ENCODE measurements at places on chromosomes 7 and 10. TPM values are rescaled to one million over a fixed set of nuclear protein-coding genes. Genes with fewer than 3 reads are reported as not detected.

DNA sequence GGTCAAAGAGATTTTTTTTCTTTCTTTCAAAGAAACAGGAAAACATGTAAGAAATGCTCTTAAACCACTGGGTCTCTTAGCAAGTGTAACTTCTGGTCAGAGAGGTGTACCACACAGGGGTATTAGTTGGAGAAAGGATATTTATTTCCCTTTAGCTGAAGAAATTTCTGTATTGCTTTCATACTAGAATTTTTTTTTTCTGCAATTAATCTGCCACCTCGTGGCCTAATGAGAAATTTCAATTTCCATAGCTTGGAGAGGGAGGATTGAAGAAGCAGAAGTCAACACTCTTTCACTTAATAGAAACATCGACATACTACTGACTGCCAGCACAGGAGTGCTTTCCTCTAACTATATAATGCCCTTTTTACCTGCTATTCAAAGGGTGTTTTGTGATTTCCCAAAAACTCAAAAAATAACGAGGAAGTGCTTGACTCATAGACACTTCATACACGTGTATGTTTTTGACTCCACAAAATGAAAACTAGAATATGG, 177.6 kb upstream of the NAMPT start:
- peak; percentile 59 for DNase-seq

GRCh38 chr10:91702620-91703019, 69.7 kb upstream of the PPP1R3C start:
- no peak for DNase-seq

GRCh38 chr7:131106681-131107336, 220.9 kb upstream of the MKLN1 start:
- no peak for DNase-seq

- no peak for DNase-seq
These were observed 125.8 kb upstream of the UNC5B start for GRCh38 chr10:71086439-71087080.

DNA sequence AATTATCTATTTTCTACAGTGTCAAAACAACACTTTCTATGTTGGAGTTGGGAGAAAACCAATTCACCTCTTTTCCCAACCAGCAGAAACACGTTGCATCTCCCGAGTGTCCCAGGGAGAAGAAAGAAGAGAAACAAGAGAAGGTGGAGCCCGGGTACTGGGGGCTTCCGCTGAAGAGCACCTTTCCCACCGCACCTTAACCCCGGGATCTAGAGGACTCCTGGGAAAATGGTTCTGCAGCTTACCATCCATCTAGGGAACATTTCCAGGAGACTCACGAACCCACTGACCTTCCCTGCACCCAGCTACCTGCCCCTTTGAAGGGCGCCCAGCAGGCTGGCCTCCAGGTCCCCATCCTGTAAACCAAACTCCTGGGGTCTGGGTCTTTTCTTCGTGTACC, 346.8 kb downstream of the TCERG1L start:
- DNase-seq: no peak

- peak; percentile 74 for DNase-seq
These were observed 186.7 kb upstream of the PLXDC2 start for GRCh38 chr10:19629567-19629966.

DNA sequence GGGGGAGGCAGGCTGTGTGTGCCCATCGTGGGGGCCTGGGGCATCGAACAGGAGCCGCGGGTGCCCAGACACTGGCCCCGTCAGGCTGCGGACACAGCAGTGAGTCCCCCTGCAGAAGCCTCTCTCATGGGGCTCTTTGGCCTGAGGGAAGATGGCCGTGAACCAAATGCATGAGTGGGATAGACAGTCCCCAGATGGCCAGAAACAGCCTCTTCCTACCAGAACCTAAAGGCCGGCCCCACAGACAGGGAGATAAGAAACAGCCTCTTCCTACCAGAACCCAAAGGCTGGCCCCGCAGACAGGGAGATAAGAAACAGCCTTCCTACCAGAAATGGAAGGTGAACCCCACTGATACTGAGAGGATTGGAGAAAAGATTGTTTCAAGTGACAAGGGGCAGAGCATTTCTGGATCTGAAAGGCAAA, 16.6 kb downstream of the IDI2 start:
- no peak for DNase-seq

- DNase-seq: no peak
These were observed 20.3 kb downstream of the YWHAG start for GRCh38 chr7:76338298-76339084.

GRCh38 chr10:58543141-58543540, 30.5 kb downstream of the BICC1 start:
- no peak for DNase-seq

- DNase-seq: no peak
These were observed 897.8 kb downstream of the SORCS3 start for GRCh38 chr10:105538874-105539273.

DNA sequence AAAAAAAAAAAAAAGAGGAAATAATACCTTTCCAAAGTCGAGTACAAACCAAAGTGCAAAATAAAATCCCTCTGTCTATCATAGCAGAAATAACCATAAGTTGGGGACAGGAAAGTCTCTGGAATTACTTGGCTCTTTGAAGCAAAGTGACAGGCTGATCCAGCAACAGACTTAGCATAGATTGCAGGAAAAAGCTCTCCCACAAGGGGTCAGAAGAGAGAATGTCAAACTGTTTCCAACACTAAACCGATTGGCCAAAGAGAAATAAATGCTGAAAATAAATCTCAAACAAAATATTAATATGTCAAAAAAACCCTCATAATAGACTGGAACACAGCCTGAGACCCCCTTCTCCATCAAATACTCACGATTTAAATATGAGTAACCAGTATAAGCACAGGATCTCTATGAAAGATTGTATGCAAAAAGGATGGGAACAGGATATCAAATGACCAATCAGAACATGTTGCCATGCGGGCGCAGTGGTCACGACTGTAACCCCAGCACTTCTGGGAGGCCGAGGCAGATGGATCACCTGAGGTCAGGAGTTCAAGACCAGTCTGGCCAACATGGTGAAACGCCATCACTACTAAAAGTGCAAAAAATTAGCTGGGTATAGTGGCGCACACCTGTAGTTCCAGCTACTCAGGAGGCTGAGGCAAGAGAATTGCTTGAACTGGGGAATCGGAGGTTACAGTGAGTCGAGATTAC, 1000.7 kb upstream of the LRRN3 start:
- no peak for DNase-seq

DNA sequence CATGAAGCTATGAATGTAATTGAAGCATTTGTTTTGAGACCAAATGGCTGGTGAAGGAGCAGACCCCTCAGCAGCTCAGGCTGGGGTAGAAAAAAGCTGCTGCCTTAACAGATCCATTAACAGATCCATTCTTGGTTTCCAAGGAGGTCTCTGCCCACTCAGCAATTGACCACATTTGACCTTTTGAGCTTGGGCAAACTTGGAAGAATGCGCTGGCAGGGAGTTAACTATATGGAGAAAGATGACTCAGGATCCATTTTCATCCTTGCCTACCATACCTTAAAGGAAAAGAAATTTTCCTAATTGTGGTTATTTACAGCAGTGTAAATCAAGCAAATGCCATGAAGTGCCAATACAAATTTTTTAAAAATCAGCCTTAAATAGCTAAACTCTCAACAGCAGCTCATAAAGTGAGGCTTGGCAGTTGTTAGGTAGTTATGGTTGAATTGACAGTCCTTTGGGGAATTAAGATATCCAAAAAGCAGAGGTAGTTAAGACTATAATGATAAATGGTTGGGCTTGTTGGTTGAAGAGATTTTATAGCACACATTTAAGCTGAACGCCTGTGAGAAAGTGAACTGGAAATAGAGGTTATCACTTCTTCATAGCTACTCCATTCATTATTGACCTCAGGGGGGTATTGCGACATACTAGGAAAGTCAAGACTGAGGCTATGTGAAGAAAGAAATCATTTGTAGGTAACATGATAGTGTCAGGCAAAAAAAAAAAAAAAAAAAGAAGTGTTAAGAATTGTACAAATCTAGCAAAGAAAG, 83.9 kb downstream of the MKX start:
- DNase-seq: no peak

- DNase-seq: no peak
These were observed 420.8 kb downstream of the HGF start for GRCh38 chr7:81349044-81349443.

DNA sequence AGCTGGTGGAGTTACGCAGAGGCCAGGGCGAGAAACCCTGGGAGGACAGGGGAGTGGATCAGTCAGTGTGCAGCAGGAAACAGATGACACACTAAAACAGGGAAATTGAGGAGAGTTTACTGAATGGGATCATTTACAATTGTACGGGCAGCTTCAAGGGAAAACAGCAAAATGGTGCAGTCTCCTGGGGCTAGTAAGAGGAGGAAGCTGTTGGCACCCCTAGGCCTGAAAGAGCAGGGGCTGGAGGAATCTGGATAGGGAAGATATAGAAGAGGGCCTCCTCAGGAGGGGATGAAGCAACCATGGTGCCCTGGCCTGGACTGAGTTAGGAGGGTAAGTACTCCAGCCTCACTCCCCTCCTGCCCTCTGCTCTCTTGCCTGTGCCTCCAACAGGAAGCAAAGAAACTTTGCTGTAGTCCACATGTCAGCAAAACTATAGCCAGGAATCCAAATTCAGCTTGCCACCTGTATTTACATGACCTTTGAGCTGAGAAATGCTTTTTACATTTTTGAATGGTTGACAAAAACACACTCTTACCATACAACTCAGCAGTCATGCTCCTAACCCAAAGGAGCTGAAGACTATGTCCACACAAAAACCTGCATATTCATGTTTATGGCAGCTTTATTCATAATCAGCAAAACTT, 52.3 kb upstream of the OPN4 start:
- DNase-seq: no peak

GRCh38 chr10:22723783-22724182, 9.4 kb upstream of the PIP4K2A start:
- DNase-seq: no peak

DNA sequence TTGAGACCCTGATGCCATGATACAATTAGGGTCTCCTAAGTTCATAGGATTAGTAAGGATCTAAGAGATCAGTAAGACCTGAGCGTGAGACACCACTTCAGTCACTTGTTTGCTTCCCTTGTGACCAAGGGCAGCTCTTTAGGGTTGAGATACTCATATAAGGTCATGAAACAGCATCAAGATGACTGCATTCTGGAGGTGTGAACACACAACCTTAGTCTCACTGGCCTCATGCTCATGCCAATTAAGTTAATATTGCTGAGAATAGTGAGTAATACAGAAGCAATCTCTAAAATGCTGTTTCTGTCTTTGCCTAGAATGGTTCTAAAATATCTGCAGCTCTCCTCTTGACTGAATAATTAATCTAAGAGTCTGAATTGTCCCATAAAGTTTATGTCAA, 39.6 kb upstream of the KLHL7 start:
- no peak for DNase-seq

DNA sequence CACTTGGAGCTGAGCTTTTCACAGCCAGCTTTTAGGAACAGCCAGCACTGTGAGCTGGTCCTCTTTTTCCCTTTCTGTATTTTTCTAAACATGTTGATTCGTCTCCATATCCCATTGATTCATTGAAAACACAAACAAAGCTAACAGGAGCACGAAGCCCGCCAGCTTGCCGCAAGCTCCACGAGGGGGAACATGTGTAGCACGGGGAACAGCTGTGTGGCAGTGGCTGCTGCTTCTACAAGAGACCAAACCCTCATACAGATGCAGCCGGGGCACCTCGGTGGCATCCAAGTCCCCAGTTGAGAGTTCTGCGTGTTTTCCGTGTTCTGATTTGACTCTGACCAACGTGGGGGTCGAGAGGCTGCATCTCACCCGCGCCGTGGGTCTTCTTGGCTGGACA, 80.8 kb upstream of the SH2B2 start:
- DNase-seq: peak; percentile 64

DNA sequence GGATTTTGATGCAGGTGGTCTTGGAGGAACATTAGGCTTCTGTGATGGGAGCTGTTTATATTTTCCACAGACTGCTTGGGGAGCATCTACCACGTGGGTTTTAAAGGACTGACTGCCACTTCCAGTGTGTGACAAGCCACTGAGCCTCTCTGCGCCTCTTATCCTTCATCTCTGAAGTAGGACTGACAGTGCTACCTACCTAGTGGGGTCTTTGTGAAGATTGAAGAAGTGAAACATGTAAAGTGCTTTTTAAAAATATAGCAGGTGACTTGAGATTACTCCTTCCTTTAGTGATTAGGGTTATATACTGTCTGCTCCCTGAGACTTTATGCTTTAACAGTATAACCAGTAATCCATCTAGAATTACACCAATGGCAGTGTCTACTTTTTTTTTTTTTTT, 29.9 kb downstream of the NKX2-3 start:
- no peak for DNase-seq

GRCh38 chr10:71251319-71251718, 38.9 kb downstream of the UNC5B start:
- no peak for DNase-seq

DNA sequence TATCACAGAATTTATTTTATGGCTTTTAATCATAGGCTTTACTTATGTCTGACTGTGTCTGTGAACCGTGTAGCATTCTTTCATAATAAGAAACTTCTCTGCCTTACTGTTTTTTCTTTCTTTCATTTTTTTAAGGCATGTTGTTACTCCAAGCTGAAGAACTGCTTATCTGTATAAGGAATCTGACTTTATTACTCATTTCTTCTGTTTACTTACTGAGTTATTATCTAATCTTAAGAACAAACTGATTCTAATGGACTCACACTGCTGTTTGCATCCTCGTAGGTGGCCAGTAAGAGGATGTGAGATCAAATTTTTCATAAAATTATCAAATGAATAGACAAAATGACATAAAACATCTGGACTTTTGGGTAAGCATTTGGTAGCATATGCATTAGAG, 54.7 kb upstream of the DNAJC1 start:
- no peak for DNase-seq

DNA sequence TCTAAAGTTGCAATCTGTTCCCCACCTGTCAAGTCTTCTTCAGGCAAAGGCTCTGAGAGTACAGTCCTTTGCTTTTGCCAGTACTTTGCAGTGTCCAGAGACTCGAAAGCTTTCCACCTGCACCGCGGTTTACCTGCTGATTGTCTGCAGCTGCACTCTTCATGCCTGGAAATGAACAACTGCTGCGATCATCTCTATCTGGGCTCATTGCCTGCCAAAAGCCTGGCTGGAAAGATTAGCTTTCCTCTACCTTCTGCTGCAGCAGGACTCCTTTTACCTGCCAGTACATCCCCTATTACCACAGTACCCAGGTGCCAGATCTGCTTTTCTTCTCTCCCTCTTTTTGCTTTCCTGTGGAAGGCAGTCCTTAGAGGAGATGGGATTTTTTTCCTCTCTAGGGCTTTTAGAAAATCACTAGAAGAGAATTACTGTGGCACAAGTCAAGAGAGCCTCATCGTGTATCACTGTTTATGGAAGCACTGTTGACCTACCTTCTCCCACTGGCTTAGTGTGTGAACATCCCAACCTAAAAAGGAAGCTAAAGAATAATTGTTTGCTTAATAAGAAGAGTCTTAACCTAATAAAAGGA, 2.2 kb downstream of the STRIP2 start:
- DNase-seq: no peak

- DNase-seq: no peak
These were observed 142.0 kb downstream of the DOCK1 start for GRCh38 chr10:127046975-127047877.

- DNase-seq: peak; percentile 58
These were observed 170.4 kb downstream of the MAGI2 start for GRCh38 chr7:79282882-79283602.

GRCh38 chr10:52387744-52388143, 73.7 kb downstream of the DKK1 start:
- DNase-seq: no peak

Gene C10orf67
- total RNA-seq: 0.82 TPM

Gene LEP
- total RNA-seq: not detected

Gene ADIRF
- total RNA-seq: 13.2 TPM

Gene GNGT1
- total RNA-seq: not detected

Gene FXYD4
- not detected for total RNA-seq

Gene CYP26C1
- not detected for total RNA-seq

Gene PDE6C
- not detected for total RNA-seq

Gene FBH1
- total RNA-seq: 93.1 TPM

Gene LRMDA
- total RNA-seq: 6.3 TPM

Gene VWC2
- 0.10 TPM for total RNA-seq

Gene CAPZA2
- 324 TPM for total RNA-seq

Data from tongue (tissue), 3 donors.